SK-N-MC (cell line): ENCODE measurements at places on chromosomes 1 and 21.

- DNase-seq = no peak
Measured at GRCh38 chr21:36773995-36774394, 75.1 kb downstream of the SIM2 start.

DNA sequence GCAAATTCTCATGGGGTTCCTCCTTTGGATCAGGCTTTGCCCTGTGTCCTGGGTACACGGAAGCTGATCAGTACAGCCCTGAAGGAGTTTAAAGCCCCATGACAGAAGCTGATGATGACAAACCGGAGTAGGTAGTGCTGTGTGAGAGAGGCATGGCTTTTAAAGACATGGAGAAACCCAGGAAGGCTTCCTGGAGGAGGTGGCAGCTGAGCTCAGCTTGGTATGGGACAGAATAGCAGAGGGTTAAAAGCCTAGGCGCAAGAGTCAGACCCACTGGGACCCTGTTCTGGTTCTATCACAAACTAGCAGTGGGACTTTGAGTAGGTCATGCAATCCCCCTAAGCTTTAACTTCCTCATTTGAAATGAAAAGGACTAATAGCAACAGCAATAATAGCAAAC, 6.1 kb downstream of the TMEM61 start:
- DNase-seq = no peak

- DNase-seq = no peak
Measured at GRCh38 chr21:44931501-44932407, 8.1 kb upstream of the SLX9 start.

DNA sequence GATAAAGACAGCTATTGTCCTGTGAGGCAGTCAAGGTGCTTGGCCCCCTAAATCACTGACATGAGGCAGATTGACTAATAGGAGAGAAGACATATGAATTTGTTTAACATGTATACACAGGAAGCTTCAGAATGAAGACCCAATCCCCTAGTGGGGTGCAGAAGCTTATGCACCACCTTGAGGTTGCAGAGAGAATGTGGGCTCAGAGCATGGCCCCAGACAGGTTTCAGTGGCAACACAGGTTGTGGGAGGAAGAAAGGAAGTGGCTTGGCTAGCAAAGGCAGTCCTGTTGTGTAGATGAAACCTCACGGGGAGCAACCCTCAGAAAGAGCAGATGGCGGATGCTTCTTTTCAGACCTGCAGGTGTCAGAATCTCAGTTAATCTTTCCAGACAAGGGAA, 37.0 kb upstream of the PARP1 start:
- DNase-seq = no peak

- no peak for DNase-seq
Measured at GRCh38 chr1:209375097-209375496, 208.4 kb upstream of the CAMK1G start.

DNA sequence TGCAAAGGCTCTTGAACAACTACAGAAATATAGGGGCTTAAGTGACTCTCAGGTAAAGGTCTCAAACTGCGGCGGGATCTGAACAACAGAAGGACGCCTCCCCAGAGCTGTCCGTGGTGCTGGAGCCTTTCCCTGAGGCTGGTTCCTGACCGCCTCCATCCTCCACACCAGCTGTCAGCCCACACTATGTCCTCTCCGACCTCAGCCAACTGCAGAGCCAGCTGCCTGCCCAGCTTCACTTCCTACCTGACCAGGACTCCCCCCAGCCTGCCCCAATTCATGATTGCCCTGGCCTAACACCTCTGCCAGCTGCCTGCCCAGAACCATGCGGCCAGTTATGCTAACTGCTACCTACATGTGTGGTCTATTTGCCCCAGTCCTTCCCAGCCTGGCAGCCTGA, 63.6 kb upstream of the ZC3H12A start:
- no peak for DNase-seq

- no peak for DNase-seq
Measured at GRCh38 chr1:22500471-22500870, 48.8 kb downstream of the ZBTB40 start.

GRCh38 chr21:38853421-38853919, 47.7 kb downstream of the ETS2 start:
- DNase-seq = no peak
